ENCODE measurements at places on chromosomes 7 and 10.

GRCh38 chr7:101783381-101784181, 33.8 kb upstream of the CUX1 start:
- no peak for DNase-seq

DNA sequence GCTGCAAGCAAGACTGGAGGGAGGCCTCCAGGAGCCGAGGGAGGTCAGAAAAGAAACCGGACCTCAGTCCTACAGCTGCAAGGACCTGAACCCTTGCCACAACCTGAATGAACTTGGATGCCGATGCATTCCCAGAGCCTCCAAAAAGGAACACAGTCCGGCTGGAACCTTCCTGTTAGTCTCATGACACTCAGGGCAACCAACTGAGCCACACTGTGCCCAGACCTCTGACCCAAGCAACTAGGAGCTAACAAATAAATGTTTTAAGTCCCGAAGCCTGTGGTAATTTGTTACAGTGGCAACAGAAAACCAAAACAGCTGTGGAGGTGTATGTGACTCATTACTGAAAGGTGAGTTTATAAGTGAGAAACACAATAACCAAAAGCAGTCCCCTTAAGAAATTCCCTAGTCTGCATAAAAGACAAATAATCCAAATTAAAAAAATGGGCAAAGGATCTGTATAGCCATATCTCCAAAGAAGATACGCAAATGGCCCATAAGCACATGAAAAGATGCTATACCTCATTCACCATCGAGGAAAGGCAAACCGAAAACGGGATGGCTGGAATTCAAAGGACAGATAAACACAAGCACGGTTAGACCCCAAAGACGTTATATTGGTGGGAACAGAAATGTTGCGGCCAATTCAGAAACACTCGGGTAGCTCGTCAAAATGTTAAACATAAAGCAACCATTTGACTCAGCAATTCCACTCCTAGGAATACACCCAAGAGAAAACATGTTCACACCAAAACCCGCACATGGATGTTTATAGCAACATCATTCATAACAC, 24.8 kb downstream of the GNA12 start:
- no peak for DNase-seq

- DNase-seq = no peak
Observed at GRCh38 chr7:152176797-152177196, 151.3 kb downstream of the GALNT11 start.

DNA sequence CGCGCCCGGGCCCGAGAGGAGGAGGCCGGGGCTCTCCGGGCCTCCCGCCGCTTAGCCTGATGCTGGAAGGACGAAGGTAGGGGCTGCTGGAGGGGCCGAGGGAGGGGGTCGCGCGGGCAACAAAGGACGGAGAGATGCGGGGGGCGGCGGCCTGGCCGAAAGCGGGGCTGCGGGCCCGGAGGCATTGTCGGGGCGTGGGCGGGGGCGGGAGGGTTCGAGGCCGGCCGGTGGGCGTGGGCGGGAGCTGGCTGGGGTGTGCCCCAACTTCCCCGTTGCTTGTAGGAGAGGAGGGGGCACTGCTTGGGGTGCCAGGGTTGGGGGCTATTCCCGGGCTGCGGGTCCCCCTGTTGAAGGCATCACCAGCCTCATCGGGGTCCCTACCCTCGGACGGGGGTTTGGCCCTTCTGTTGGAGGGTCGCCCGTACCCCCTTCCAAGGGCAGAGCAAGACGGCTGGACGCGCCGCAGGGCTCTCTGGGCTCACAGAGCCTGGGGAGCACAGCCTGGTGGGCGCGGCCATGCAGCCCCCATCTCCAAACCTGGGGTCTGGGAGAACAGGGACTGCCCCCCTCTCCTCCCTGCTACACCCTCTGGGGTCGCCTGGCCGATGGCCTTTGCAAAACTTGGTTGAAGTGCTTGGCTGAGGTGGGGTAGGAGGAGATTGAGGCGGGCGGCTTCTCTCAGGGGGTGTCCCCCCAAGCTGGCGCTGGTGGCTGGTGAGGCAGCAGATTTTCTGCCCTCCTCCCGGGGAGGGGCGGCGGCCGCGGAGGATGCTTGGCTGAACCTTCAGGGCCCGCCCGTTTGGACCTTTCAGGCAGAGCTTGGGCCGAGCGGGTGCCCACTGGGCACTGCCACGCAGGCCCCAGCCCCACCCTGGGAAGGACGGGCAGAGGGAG, 699 bp downstream of the CLIP2 start:
- DNase-seq = no peak

- no peak for DNase-seq
Observed at GRCh38 chr7:18577096-18577771, 81.7 kb downstream of the HDAC9 start.

GRCh38 chr7:34991938-34992840, 45.1 kb downstream of the DPY19L1 start:
- no peak for DNase-seq

- DNase-seq = no peak
Observed at GRCh38 chr7:137948845-137949330, 53.0 kb downstream of the CREB3L2 start.

GRCh38 chr10:110527731-110528171, 30.0 kb downstream of the DUSP5 start:
- no peak for DNase-seq

DNA sequence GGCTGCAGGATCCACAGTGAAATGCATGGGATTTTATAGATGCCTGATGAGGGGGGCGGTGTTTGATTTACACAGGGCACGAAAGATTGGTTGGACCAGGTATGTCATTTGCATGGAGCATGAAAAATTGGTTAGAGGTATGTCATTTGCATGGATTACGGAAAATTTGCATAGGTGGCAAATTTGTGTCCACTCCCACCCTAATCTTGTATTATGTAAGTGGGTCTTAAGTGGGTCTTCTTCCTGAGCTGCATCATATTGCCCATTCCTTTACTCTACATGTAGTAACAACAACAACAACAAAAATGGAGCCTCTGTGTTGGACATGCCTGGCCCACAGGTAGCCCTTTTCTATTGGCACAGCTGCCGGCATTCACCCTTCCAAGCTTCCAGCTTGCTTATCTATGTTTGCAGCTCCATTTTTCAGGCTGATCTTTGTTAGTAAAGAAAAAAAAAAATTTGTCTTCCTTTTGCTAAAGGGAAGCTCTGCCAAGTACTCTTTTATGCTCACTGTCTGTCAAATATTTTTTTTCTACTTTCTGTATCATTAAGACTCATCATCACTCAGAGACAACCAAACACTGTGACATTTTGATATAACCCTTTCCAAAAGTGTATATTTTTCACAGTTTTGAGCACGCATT, 10.3 kb upstream of the ZNF273 start:
- DNase-seq = no peak

- DNase-seq = no peak
Observed at GRCh38 chr10:70057306-70057705, 4.7 kb downstream of the MACROH2A2 start.

DNA sequence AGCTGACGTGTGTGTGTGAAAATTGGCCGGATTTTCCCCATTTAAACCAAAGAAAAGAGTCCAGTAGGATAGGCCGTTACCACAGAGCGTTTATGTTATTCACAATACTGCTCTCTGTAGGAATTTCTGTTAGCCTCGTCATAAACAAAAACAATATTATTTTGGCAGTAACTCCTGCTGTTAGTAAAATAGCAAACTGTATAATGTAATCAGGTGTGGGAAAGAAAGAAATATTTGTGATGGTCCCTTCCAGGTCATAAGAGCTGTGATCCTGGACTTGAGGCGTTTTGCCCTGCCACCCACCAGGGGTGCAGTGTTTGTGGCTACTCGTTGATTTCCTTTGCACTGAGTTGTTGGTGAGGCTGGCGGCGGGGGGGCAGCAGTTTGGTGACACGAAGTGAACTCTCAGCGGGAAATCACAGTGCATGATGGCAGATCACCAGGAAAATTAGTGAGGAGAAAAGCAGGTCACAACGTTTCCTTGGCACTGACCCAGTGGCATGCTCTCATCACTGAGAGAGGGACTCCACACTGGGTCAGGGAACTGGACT, 2.8 kb downstream of the EEPD1 start:
- no peak for DNase-seq

- DNase-seq = peak; percentile 48
Observed at GRCh38 chr10:101617102-101617823, 29.1 kb downstream of the DPCD start.

DNA sequence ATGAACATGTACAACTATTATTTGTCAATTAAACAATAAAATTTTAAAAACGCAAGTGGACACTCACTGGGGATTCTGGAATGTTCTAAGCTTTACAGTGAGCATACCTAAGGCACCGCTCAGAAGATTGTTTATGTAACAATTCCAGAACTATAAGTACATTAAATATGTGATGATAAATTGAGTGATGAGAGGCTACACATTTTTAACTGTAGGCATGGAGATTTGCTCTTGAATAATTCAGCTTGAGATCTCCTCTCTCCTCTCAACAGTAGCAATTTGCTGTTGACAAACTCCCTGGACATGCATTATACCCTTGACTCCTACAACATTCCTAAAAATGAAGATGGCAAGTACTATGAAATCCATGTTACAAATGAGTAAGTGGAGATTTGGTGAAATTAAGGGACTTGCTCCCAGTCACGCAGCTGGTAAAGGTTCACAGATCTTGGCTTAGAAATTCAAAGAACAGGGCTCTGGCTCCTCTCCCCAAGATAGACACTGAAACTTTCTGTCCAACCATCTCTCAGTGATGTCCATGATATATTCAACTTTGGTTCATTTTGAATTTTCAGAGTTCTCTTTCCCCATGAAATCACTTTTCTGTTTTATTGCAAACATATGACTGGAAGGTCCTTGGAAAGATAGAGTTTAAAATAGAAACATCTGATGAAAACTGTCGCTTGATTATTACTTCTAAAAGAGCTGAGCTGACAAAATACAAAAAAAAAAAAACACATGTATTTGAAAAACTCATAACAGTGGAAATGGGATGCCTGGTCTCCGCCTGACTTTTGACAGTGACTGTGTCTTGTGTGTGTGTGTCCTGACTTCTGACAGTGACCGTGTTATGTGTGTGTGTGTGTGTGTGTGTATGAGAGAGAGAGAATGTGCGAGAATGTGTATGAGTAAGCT, 488.3 kb downstream of the TNS3 start:
- no peak for DNase-seq

- DNase-seq = no peak
Observed at GRCh38 chr7:27111042-27111750, 8.7 kb upstream of the HOXA2 start.

- DNase-seq = no peak
Observed at GRCh38 chr10:27578316-27578715, 74.2 kb downstream of the RAB18 start.

DNA sequence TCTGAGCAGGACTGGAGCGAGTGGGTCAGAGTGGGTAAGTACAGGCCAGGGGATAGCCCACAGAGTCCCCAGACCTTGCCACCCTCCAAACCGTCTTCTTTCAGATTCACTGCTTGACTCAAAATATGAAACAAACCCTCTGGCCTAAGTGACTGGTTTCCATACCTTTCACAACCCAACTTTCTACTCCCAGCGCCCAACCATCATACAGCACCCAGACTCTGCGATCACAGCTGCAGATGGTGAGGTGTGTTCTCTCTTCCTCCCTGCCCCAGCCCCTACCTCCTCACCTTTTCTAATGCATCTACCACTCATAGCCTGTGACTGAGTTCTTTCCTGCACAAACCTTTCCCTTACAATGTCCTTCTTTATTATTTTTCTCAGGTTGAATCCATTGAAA, 92.0 kb upstream of the CELF2 start:
- DNase-seq = no peak

GRCh38 chr7:76505168-76506080, 4.9 kb upstream of the UPK3B start:
- DNase-seq = no peak

GRCh38 chr10:16792675-16793074, 24.5 kb downstream of the RSU1 start:
- no peak for DNase-seq

- no peak for DNase-seq
Observed at GRCh38 chr10:4107285-4107851, 322.4 kb upstream of the KLF6 start.

DNA sequence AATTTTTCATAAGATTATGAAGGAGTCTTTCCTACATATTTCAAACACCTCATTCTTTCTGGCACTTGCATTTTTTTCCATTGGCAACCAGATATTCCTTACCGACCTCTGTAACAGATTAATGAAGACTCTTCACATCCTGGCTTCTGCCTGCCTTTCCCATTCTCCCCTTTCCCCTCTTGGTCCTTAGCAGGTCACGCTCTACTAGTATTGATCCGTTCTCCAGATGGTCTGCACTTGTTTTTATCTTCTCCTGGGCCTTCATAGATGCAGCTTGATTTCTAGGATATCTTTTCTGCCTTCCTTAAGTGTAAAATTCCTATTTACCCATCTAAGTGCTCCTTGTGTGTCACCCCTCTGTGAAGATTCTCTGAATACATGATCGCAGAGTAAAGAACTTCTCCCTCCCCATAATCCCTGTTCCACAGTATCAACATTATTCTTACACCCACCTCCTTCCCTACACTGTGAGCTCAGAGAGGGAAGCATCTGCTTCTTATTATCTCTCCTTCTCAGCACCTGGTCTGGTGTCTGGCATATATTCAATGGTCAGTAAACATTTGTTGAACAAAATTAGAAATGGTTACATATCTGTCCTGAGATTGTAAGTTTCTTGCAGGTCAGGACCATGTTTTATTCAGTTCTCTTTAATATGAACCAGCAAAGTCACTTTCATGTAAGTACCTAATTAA, 654.2 kb downstream of the REEP3 start:
- no peak for DNase-seq

DNA sequence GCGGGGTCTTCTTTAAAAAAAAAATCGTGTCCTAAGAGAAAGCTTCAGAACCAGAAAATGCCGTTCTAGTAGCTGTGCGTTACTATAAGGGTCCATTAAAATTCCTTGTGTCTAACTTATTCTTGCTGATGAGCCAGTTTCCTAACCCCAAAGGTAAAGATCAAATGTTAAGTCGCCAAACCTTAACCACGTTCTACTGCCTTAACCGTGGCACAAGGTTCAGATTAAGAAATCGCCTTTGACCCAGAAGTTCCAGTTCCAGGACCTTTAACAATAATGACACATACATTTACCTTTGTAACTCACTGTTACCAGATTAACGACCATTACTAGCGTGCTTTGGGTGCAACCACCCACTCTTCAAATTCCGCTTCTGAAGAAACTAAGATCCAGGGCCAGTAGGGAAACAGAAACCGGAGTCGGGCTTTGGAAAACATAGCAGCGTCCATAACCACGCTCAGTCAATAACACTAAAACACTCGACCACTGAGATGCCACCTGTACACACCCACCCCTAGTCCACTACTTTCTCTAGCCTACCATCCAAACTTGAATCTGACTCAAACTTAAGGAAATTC, 620 bp downstream of the BET1 start:
- no peak for DNase-seq

DNA sequence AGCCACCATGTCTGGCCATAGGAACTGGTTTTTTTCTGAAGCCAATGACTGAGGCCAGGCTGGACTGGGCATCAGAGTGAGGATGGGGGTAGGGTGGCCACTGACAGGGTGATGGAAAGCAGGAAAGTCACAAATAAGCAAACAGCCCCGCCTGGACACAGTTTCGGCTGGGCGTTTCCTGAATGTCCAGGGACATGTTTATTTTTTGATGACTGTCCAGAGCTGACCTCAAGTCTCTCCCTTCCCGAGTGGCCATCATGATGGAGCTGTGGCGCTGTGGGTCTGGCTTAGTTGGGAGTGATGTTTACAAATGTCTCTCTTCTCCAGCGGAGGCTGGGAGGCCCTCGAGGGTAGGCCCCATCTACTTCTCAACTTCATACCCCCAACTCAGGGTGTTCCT, 37.1 kb upstream of the COMTD1 start:
- no peak for DNase-seq

GRCh38 chr7:106493041-106493731, 167.8 kb downstream of the CCDC71L start:
- no peak for DNase-seq

Data from SIG-M5 (cell line).